NCI-H1417 treated with DMSO at 0.1 percent for 48 hours (cell line): ENCODE measurements at places on chromosomes 4 and X.
A peak's percentile ranks its signal among the peaks of the same experiment; 100 is the strongest.

GRCh38 chrX:114924856-114925255 lies 92.6 kb downstream of the IL13RA2 start:
- DNase-seq, result no peak

- DNase-seq, result no peak
These were observed 23.2 kb upstream of the TSR2 start for GRCh38 chrX:54416965-54417364.

DNA sequence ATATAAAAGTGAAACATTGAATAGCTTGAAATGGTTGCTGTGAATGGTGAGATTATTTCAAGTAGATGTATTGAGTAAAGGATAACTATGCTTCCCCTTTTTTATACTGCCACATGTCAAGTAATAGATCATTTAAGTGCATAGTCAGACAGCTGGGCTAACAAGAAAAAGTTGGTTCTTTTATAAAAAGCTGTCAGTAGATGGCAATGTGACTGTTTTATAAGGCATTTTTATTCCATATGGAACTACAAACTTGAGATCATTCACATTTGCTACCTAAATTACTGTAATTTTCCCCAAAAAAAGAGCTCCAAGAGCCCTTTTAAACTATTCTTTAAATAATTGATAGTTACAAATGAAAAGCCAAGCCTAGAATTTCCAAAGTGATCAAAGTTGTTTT lies 831.0 kb downstream of the C4orf33 start:
- DNase-seq, result no peak

DNA sequence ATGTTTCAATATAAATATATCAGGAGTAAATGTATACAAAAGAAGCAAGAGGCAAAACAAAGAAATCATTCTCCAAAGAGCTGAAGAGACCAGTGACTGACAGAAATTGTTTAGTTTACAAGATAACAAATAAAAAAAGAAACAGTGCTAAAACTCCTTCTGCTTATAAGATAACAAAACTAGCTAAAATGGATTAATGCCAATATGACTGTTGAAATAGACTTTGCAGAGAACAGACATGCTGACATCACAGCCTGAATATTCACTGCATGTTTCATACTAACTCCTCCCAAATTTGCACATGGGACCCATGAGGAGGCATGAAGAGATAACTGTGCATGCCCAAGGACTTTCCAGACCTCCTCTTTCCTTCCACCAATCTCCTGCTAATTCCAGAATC lies 6.2 kb upstream of the GABRA4 start:
- no peak for DNase-seq

- no peak for DNase-seq
These were observed 465.4 kb downstream of the FAT4 start for GRCh38 chr4:125780164-125780563.

DNA sequence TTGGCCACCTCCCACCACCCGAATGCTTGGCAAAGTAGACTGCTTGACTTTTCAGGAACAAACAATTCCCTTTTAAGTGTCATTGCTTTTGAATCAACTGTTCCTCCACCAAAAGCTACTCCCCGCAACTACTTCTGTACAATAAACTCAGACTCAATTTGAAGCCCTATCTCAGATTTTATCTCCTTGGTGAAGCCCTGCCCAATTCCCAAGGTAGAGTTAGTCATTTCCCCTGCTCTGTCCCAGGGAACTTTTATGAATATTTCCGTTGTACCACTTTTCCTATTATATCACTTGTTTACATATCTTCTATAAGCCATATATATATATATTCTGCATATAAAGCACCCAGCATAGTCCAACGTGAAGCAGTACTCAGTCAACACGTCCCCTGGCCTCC lies 102.8 kb downstream of the C4orf51 start:
- no peak for DNase-seq

- DNase-seq, result no peak
These were observed 22.8 kb upstream of the FGFR3 start for GRCh38 chr4:1770245-1770644.

DNA sequence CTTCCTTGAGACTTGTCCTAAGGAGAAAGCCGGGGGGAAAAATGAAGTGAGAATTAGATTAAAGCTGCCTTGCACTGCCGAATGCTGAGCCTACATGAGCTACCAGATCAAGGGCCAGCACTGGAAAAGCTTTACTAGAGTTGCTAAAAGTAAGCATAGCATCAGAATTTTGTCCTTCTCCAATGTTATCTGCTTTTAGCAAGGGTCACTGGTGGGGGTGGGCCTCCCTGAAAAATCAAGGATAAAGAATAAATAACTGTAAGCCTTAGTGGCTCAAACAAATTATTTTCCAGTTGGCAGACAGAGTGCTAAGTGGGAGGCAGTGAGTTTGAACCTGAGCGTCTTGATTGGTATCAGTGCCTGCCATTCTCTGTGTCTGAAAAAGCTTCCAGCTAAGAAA lies 310.5 kb upstream of the PITX2 start:
- DNase-seq, result no peak

GRCh38 chr4:91267543-91267942 lies 1036.2 kb upstream of the GRID2 start:
- DNase-seq, result peak; percentile 24

- DNase-seq, result no peak
These were observed 10.0 kb downstream of the MAB21L2 start for GRCh38 chr4:150591904-150592303.

DNA sequence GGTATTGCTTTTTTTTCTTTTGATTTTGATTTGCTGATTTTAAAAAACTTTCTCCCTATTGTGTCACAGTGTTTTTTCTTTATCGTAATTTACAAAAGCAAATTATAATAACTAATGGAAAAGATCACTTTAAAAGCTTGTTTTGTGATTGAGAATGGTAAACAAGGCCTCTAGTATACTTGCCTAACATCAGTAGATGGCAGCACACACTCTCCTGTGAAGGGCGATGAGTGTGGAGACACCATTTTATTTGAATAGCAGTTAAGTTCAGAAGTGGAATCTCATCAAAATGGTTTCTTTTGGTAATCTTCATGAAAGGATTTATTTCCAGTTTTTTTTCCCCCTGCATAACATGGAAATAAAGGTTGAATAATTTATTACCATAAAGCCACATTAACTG lies 72.3 kb downstream of the PAK3 start:
- no peak for DNase-seq

DNA sequence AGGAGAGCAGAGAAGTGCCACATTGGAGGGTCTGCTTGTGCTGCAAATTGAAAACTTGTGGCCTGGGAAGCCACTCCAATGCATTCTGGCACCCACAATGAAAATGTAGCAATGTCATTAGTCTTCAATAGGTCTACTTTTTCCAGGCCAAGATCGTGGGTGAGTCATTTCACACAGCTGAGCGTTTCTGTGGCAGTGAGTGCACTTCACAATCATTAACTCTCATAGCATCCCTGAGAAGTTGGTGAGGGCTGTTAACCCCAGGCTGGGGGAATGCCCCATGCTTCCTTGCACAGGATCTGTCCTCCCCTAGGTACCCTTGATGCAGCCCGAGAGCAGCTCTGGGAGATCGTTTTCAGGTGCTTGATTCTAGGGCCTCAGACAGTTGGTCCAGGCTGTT lies 196.8 kb upstream of the ATP6AP2 start:
- no peak for DNase-seq

GRCh38 chr4:4317496-4318232 lies 27.6 kb downstream of the ZBTB49 start:
- DNase-seq, result no peak

GRCh38 chr4:156298230-156298629 lies 344.6 kb upstream of the CTSO start:
- DNase-seq, result peak; percentile 88

GRCh38 chr4:61312526-61312925 lies 112.4 kb downstream of the ADGRL3 start:
- DNase-seq, result no peak

DNA sequence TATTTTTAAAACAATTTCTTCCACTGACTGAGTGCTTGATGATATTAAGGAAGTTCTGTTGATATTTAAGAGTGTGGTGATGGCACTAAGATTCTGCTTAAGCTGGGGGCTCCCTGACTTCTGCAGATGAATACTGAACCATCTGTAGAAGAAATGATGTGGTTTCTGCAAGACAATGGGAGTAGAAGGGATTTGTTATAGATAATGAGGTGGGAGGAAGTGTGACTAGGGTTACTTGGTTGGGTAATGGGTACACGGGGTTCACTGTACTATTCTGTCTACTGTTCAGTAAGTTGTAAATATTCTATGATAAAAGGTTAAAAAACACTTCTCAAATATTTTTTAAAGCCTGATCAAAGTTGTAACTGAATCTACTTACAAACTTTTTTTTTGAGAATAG lies 60.9 kb upstream of the TXK start:
- no peak for DNase-seq

- DNase-seq, result no peak
These were observed 2.6 kb upstream of the LRAT start for GRCh38 chr4:154741131-154741665.

DNA sequence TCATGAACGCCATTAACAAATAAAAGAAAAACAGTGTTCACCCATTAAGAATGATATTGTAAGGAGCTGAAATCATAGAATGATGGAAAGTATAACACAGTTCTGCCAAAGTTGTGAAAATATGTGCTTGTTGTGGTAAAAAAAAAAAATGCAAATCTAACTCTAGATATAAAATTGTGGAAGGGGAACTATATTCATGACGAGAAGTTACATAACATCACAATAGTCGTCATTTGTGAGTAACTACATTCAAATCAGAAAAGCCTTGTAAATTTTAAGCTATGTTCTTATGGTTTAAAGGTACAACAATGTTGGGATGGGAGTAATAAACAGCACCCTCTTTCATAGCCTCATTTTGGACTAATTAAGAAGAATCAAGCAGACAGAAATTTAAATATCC lies 57.6 kb upstream of the PRDM8 start:
- DNase-seq, result no peak
